ENCODE measurements at places on chromosomes 4 and X.
A peak's percentile ranks its signal among the peaks of the same experiment; 100 is the strongest.

DNA sequence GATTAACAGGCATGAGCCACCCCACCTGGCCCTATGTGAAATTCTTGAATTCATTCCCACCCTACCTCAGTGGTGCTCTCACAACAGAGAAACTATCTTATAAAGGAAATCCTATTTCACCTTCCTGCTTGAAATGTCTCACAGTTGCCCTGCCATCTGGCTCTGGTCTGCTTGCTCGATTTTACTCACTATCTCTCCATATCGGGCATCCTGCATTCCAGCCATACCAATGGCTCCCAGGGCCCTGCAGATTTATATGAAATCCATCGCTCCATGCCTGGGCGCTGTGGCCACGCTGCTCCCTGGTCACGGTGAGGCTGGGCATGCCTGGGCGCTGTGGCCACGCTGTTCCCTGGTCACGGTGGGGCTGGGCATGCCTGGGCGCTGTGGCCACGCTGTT, 15.8 kb downstream of the SORBS2 start:
- DNase-seq, result no peak

- DNase-seq, result peak; percentile 30
Measured at GRCh38 chrX:53320543-53321229, 39.3 kb upstream of the IQSEC2 start.

- peak; percentile 54 for DNase-seq
Measured at GRCh38 chr4:82797405-82798111, 1.0 kb downstream of the SCD5 start.

- peak; percentile 62 for DNase-seq
Measured at GRCh38 chrX:39730662-39731329, 367.0 kb downstream of the BCOR start.

- DNase-seq, result no peak
Measured at GRCh38 chrX:4263030-4263803, 549.8 kb upstream of the PRKX start.

DNA sequence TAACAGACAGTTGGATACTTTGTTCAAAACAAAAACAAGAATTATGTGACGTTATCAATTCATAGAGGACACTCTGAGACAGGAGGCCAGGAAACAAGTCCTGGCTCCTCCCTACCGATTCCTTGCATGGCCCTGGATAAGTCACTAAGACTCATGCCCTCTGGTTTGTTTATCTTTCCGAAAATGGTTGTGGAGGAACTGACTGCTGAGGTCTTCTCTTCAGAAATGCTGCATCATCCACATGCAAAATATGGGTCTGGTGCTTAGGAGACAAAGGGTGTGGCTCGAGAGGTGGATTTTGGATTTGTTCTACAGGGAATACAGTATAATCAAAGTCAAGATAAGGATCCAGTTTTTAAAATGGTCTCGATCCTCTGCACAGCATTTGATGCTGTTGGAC, 130.9 kb downstream of the RELL1 start:
- no peak for DNase-seq

GRCh38 chr4:61922766-61923165, 722.6 kb downstream of the ADGRL3 start:
- DNase-seq, result no peak
